ENCODE measurements at places on chromosomes 2 and 18.
A peak's percentile ranks its signal among the peaks of the same experiment; 100 is the strongest.

DNA sequence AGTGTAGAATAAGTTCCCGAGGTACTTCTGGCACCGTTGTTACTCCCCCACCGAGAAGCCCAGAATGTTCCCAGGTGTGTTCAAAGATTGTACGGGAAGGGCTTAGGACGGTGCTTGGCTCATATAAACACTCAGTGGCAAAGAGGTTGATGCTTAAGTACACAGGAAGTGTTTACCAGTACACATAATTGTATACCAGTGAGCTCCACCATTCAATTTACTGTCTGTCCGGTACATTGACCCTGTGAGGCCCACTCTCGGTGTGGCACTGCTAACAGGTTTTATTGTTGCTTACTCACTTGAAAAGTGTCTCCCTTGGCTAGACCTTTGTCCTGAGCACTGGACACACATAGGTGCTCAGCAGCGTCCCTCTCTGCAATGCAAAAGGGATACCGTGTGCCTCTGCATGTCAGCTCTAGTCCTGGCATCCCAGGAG is 191.0 kb downstream of the NEDD4L start:
- DNase-seq: no peak

- DNase-seq: peak; percentile 68
Observed at GRCh38 chr2:65316072-65316471, 88.4 kb downstream of the ACTR2 start.

DNA sequence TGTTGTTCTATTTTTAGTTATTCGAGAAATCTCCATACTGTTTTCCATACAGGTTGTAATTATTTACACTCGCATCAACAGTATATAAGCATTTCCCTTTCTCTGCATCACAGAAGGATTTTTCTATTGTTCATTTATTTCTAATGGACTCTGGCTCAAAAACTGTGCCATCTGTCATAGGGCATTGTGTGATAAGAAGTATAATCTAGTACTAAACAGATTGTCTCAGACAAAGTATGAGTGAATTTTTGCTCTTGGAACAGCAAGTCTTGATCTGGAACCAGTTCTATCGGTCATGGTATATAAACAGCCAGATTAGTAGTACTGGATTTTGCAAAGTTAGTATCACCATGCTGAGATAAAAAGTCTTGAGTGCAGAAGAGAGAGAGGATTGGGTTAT is 145.8 kb downstream of the KIAA1328 start:
- no peak for DNase-seq

GRCh38 chr2:150441784-150442183 is 45.7 kb downstream of the RND3 start:
- DNase-seq: no peak

DNA sequence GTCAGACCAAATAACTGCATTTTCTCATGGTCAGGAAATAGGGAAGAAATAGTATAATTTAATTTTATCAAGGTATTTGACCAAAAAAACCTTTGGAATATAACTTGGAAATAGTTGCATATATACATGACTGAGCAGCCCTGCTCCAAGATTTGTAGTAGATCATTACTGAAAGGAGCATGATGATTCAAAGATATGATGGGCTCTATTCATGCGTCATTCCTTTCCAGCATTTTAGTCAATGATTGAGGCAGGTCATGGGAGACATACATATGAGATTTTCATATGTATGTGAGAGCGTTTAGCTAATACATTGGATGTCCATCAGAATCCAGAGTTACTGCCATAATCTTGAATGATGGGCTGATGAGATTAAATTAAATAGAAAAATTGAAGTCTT is 74.5 kb downstream of the CAB39 start:
- no peak for DNase-seq

GRCh38 chr2:96267159-96267971 is 1.3 kb downstream of the CIAO1 start:
- no peak for DNase-seq

Data from AG04450 (cell line).